ENCODE measurements at places on chromosomes 4 and X.

GRCh38 chr4:4377732-4378460, 9.0 kb upstream of the NSG1 start:
- no peak for DNase-seq

DNA sequence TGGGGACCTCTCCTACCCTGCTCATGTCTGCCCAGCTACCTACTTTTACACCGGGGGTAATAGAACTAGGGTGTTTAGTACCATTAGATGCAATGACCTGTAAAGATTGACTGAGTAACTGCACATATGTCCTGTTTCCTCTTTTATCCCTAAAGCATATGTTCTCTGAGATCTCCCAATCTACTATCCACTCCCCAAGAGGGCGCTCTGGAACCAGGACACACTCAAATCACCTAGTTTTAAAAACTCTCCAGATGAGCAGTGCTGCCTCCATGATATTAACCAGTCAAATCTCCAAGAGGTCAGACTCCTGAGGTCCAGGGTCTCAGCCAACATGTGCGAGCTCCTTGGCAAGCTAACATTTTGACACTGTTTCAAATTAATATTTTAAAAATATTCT, 87.0 kb upstream of the TSPAN5 start:
- DNase-seq, result no peak

DNA sequence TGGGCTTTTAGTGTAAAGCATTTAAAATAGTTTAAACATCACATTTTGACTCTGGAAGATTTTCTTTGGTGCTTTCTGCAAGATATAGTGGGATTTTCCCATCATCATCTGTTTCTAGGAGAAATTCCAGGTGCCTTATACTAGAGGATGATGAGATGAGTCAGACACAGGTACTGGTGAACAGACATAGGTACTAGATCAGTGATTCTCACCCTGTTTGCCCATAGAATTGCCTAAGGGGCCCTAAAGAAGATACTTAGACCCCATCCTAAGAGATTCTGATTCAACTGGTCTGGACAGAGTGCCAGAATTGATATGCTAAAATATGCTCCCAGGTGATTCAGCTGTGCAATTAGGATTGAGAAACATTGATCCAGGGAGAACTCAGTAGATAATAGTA, 9.7 kb downstream of the TSPAN7 start:
- no peak for DNase-seq

DNA sequence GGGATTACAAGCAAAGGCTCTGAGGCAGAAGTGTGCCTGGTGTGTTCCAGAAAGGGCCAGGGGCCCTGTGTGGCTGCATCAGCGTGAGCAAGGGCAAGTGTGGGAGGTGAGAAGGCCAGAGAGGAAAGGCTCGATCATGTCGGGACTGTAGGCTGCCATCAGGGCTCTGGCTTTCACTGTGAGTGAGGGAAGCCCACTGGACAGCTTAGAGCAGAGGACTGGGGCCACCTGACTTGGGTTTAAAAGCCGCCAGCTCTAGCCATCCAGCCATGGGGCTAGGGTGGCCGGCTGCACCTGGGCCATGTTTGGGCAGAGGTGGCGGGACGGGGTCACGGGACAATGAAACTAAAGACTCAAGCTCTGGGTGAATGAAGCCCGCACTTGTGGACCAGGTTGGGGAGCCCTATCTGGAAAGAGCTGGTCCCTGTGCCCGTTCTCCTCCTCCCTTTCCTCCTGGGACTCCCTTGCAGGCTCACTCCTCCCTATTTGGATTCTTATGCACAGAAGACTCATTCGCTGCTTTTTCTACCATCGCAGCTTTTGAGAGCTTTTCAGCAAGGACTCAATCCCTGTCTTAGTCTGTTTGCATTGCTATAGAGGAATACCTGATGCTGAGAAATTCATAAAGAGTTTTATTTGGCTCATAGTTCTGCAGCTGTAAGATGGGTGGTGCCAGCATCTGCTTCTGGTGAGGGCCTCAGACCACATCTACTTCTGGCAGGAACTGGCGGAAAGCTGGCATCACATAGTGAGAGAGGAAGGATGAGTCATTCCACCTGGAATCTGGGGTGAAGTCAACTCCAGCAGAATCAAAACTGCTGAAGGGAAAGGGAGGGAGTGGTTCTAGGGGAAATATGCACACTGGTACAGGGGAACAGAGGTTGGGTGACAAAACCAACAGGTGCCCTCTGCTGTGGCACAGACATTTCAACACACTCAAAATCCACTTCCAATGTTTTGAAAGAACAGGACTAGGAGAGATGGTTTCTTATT, 15.3 kb downstream of the CTAG1B start:
- no peak for DNase-seq

DNA sequence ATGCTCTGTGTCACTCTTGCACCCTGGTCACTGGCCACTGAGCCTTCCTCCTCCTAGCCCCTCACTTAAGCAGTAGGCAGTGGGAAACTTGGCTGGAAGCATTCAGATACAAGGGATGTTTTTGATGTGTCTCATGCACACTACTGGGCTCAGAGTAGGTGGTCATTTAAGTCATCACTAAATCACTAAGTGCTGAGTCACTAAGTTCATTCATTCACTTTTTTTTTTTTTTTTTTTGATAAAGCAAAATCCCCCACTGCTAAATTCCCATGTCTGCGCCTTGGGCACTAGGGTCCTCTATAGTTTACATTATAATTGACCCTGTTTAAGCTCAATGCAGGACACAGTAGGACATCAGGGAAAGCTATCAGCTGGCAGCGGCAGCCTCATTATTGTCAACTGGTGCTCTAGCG, 182.4 kb upstream of the MBNL3 start:
- DNase-seq, result no peak

- DNase-seq, result no peak
These were observed 434.1 kb downstream of the ANKRD50 start for GRCh38 chr4:124278477-124278876.

DNA sequence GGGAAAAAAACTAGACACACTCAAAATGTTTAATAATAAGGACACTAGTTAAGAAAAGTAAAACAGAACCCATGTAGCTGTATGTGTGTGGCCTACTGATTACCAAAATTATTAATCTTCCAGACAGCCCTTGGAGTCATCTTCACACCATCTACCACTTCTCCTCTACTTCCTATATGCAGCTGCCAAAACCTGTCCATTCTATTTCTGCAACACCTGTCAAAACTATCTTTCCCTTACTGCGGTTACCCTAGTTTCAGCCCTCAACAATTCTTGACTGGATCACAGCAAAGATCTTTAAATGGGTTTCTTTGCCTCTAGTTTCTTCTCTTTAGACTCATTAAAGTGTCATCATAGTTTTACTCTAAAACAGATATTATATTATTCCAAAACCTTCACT, 72.6 kb downstream of the GPR82 start:
- no peak for DNase-seq

DNA sequence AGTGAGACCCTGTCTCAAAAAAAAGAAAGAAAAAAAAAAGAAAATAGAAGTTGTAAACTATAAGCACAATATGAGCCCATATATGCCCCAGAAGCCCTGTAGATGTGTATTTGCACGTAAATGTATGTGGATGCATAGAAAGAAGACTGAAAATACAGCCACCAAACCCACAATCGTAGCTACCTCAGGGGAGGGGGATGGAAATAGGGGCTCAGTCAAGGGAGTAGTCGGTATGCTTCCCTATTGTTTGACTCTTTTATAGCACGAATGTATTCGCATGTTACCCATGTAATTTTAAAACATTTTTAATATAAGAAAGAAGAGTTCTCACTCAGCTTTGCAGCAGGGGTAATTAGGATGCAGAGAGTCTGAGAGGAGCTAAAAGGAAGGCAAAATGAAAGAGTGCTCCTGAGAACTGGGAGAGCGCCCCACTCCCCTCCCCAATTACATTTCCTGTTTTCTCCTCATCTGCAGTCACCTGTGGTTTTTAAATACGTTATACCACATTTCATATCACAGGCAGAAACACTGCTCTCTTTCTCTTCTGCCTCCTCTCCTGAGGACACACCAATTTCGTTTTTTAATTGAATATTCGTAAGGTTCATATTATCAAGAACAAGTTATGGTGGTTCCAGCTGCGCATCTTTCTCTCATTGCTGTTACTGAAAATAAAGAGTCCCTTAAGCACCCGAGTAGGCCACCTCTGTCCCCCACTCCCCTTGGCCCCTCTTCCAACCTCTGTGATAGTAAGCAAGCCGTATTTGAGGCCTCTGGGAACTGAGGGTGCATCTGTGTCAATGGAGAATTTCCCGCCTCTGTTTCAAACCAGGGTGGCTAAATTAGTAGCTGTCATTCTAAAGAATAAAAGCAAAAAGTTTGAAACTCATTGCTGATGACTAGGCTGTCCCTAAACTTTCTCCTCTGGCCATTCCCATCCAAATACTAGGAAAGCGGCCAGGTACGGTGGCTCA, 10.7 kb downstream of the SEPTIN6 start:
- DNase-seq, result no peak

DNA sequence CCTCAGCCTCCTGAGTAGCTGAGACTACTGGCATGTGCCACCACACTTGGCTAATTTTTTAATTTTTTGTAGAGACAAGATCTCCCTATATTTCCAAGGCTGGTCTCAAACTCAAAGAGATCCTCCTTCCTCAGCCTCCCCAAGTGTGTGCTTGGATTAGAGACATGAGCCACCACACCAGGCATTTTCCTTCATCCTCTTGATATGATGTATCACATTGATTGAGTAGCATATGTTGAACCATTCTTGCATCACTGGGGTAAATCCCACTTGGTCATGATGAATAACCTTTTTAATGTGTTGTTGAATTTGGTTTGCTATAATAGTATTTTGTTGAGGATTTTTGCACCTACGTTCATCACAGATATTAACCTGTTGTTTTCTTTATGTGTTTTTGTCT, 24.2 kb upstream of the PPM1K start:
- no peak for DNase-seq

DNA sequence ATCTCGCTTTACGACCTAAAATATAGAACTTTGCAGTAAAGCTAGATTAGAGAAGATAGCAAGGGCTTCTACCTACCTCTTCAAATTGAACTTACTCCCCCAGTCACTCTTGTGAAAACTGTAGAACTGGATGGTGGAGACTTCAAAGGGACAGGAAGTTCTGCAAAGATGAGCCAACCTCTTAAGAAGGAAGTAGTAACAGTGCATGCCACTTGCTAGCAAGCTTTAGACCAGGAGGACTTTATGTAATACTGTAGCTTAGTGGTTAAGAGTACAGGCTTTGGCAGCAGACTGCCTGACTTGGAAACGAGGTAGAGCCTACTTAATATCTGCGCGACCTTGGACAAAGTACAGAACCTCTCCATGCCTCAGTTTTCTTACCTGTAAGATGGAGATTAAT, 27.5 kb upstream of the VBP1 start:
- no peak for DNase-seq

GRCh38 chr4:123312951-123313592, 83.5 kb upstream of the SPRY1 start:
- DNase-seq, result no peak

GRCh38 chrX:4935846-4936245, 1222.4 kb upstream of the PRKX start:
- no peak for DNase-seq

GRCh38 chr4:145755802-145756201, 75.9 kb downstream of the C4orf51 start:
- no peak for DNase-seq

- no peak for DNase-seq
These were observed 309.7 kb downstream of the TENM3 start for GRCh38 chr4:182552948-182553347.

GRCh38 chr4:163400911-163401310, 57.2 kb downstream of the NPY5R start:
- no peak for DNase-seq

- DNase-seq, result no peak
These were observed 1.0 kb downstream of the LIMCH1 start for GRCh38 chr4:41538887-41539498.

- no peak for DNase-seq
These were observed 67.4 kb downstream of the ZNF182 start for GRCh38 chrX:47936224-47936939.

DNA sequence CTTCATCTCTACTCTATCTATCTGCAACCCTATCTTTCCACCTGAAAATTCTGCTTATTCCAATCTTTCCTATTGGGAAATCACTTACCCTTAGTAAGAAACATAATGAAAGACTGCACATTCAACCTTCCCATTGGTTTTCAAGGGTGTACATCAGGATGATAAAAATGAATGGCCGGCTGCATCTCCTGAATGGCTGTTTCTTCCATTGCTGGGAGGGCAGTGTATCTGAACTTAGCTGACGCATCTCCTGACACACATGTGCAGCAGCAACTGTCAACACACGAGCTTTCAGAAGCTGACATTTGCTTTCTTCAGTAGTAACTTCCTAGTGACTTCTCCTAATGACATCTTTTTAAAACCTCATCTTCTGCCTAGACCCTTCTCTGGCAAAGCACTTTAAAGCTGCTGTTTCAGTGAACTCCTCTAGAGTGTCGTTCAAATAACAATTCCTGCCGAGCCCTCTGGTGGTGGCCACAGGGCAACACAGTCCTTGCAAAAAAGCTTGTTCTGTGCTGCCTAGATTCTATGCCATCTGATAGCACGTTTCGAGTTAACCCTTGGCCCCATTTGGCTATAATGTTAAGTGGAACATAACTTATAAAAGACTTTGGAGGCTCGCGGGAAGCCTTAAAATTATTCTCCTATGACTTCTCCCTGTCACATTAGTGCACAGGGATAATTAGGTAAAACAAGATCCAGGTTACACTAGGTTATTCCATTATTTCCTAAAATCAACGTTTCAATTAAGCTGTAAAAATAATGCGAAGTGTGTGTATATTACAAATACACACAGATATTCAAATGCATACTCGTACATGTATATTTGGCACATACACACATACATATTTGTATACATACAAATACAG, 2340.7 kb downstream of the PCDH7 start:
- no peak for DNase-seq

DNA sequence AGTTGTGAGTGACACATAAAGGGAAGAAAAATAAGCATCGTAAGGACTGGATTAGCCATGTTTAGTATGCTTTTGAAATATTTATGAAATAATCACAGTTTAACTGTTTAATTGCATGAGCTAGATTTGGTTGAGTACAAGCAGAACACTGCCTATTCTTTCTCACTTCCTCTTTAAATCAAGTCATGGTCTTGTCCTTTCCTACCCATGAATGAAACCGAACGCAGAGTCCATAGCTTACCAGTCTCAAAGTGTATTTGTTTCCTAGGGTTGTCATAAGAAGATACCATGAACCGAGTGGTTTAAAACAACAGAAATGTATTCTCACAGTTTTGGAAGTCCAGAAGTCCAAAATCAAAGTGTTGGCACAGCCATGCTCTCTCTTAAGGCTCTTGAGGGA, 684.0 kb upstream of the MAGEB2 start:
- DNase-seq, result no peak

GRCh38 chrX:153626025-153626633, 20.9 kb upstream of the DUSP9 start:
- no peak for DNase-seq

All from hypothalamus (tissue), 51 donors.